Nephron progenitor cell (in vitro differentiated cells): ENCODE measurements at places on chromosomes 6 and 20.

DNA sequence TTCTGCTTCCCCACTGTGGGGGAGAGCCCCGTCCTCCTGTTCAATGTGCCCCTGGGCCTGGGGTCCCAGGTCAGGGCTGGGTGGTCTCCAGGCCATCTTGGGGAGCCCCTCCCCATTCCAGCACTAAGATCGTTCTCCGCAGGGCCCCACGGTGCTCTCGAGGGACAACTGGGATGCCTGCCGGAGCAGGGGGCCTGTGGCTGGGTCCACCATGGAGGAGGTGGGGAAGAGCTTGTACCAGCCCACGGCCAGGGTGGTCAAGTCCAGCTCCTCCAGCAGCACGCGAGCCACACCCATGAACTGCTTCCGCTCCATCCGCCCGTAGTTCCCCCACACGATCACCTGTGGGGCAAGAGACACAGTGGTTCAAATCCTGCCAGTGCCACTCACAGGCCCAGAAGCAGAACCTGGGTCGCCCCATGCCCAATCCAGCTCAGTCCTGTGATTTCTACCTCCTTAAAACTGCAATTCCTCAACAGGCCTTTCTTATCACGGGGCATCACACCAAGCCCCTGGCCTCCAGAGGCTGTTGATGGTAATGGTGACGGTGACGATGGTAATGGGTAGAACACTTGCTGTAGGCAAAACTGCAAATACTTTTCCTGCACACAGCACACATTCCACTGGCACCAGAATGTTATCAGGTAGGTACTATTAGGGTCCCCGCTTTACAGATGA lies 10.5 kb downstream of the KCNK15 start:
- peaks cover 17% of the 10 kb centered on the region for H3K4me1 ChIP-seq
- H3K27me3 ChIP-seq, result no peaks in the 10 kb centered on the region
- DNase-seq, result no peak

DNA sequence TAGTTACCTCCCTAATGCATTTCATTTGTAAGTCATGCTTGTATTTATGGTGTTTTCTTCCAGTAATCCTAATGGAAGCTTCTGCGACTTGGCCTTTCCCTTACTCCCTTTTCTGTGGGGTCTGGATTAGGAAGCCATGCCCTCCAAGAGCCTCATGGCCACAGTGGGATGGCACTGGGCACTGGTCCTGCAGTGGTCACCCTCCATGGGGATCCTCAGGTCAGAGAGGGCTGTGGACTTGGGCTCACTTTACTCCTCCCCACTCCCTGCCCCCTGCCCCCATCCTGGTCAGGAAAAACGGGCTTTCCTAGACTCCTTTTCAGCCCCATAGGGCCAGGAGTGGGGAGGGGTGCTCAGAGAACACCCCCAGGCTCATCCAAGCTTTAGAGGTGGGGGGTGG lies 49.9 kb downstream of the EBF4 start:
- no peak overlapping the region for H3K4me3 ChIP-seq
- no peak for DNase-seq
- H3K36me3 ChIP-seq, result no peaks in the 10 kb centered on the region
- H3K27ac ChIP-seq, result no peak overlapping the region

- no peaks in the 10 kb centered on the region for H3K36me3 ChIP-seq
- H3K27me3 ChIP-seq, result peaks cover 7% of the 10 kb centered on the region
- H3K4me3 ChIP-seq, result no peak overlapping the region
- DNase-seq, result no peak
These were observed 57.8 kb upstream of the MRPS10 start for GRCh38 chr6:42275376-42276033.

DNA sequence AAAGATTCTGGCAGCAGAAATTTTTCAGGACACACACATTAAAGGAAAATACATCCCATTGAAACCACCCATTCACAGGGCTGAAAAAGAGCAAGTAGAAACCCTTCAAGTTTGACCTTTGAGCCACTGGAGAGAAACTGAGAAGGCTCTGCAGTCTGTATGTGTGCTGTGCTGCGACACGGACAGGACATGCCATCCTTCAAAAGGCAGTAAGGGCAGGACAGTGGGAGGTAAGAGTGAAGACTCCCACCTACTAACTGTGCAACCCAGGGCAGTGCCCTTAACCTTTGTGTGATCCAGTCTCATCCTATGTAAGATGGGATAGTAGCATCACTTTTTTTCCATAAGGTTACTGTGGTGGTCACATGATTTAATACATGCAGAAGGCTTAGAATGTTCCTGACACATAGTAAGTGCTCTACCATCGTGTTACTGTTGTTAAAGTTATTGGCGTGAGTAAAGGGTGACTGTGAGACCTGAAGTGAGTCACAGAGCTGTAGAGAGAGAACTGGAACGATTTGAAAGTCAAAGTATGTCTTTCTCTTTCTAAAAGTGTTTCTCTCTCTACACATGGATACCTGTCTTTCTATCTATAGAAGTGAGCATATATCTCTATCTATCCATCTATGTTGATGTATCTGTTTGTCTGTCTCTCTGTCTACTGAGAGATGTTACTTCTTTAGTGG lies 153.7 kb upstream of the OLIG3 start:
- peak overlapping the region; percentile 39 for H3K27ac ChIP-seq
- H3K27me3 ChIP-seq, result peaks cover 9% of the 10 kb centered on the region
- no peak for DNase-seq
- no peak overlapping the region for H3K4me3 ChIP-seq
- no peaks in the 10 kb centered on the region for H3K36me3 ChIP-seq
- H3K4me1 ChIP-seq, result peaks cover 13% of the 10 kb centered on the region

GRCh38 chr6:18464176-18464575 lies 77.0 kb downstream of the RNF144B start:
- DNase-seq, result no peak
- no peak overlapping the region for H3K4me3 ChIP-seq
- peaks cover 3% of the 10 kb centered on the region for H3K27me3 ChIP-seq

- no peak overlapping the region for H3K4me3 ChIP-seq
- no peaks in the 10 kb centered on the region for H3K4me1 ChIP-seq
- H3K27ac ChIP-seq, result no peak overlapping the region
- no peak for DNase-seq
- H3K27me3 ChIP-seq, result peaks cover 4% of the 10 kb centered on the region
These were observed 74.7 kb downstream of the ESR1 start for GRCh38 chr6:151882206-151882605.

DNA sequence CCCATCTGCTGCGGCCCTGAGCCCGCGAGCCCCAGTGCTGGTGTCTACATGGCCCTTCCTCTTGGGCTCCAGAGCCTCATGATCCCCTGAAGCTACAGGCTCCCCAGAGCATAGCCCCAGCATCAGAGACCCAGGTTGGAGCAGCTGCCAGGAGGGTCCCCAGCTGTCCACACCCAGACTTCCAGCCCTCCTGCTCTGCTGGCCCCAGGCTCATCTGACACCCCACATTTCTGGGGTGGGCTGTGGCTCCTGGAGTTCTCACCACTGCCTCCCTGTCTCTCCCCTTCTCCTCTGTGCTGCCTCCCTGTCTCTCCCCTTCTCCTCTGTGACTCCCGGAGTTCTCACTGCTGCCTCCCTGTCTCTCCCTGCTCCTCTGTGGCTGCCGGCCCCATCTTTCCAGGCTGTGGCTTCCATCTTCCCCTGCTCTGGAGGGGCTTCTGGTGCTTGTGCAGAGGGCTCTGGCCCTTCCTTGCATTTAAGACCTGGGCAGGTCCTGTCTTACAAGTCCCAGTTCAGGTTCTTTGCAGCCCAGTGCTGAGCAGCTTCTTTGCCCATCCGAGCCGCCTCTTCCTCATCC lies 108.1 kb downstream of the ERMARD start:
- H3K27me3 ChIP-seq, result peaks cover 6% of the 10 kb centered on the region
- DNase-seq, result no peak
- H3K4me1 ChIP-seq, result peaks cover 17% of the 10 kb centered on the region
- no peaks in the 10 kb centered on the region for H3K36me3 ChIP-seq
- H3K4me3 ChIP-seq, result no peak overlapping the region
- H3K27ac ChIP-seq, result no peak overlapping the region

DNA sequence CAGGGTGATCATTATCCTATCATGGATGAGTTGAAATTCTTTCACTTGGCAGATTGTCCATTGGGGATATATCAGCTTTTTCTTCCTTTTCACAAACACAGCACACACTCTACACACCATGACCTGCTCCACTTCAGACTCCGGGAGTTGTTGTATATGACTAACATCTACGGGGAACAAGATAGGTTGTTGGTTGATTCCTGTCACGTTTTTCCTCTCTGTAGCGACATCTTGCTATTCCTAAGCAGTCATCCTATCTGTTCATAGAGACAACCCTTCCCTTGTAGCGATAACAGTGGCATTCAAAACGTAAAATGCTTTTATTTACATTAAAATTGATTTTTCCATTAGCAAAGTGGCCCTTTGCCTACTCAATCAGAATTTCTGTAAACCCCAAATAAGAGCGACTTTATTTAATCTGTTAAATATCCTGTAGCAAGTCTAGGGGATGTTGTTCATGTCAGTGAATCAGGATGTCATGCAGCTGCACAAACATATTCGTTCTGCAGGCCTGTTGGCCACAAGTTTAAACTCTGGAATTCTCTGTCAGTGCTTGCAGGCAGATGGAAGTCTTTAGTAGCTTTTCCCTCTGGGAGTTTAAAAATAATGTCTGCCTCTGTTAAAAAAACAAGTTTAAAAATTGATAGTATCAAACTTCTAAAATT lies 23.1 kb downstream of the PHACTR2 start:
- peaks cover 31% of the 10 kb centered on the region for H3K36me3 ChIP-seq
- H3K4me1 ChIP-seq, result peaks cover 5% of the 10 kb centered on the region
- H3K27ac ChIP-seq, result no peak overlapping the region
- DNase-seq, result no peak

- peaks cover 1% of the 10 kb centered on the region for H3K36me3 ChIP-seq
- H3K4me1 ChIP-seq, result no peaks in the 10 kb centered on the region
- H3K27ac ChIP-seq, result no peak overlapping the region
- H3K4me3 ChIP-seq, result no peak overlapping the region
These were observed 166.2 kb downstream of the EPM2A start for GRCh38 chr6:145569140-145569539.

GRCh38 chr6:156647140-156647784 lies 129.9 kb upstream of the ARID1B start:
- DNase-seq, result no peak
- H3K4me1 ChIP-seq, result peaks cover 20% of the 10 kb centered on the region
- H3K27ac ChIP-seq, result no peak overlapping the region
- no peaks in the 10 kb centered on the region for H3K36me3 ChIP-seq
- peaks cover 18% of the 10 kb centered on the region for H3K27me3 ChIP-seq

DNA sequence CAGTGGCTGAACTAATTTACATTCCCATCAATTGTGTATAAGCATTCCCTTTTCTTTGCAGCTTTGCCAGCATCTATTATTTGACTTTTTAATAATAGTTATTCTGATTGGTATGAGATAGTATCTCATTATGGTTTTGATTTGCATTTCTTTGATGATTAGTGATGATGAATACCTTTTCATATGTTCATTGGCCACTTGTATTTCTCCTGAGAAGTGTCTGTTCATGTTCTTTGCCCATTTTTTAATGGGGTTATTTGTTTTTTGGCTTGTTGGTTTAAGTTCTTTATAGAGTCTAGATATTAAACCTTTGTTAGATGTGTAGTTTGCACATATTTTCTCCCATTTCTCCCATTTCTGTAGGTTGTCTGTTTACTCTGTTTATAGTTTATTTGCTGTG lies 16.6 kb downstream of the CENPW start:
- DNase-seq, result no peak
- H3K27me3 ChIP-seq, result no peaks in the 10 kb centered on the region
- peaks cover 72% of the 10 kb centered on the region for H3K36me3 ChIP-seq
- no peak overlapping the region for H3K27ac ChIP-seq

GRCh38 chr6:109372130-109372529 lies 10.1 kb downstream of the CD164 start:
- no peak for DNase-seq
- H3K27ac ChIP-seq, result no peak overlapping the region
- no peaks in the 10 kb centered on the region for H3K27me3 ChIP-seq
- H3K4me1 ChIP-seq, result no peaks in the 10 kb centered on the region

GRCh38 chr20:48706710-48707365 lies 121.0 kb downstream of the PREX1 start:
- H3K36me3 ChIP-seq, result no peaks in the 10 kb centered on the region
- H3K4me1 ChIP-seq, result peaks cover 22% of the 10 kb centered on the region
- no peak for DNase-seq
- no peak overlapping the region for H3K4me3 ChIP-seq
- H3K27me3 ChIP-seq, result no peaks in the 10 kb centered on the region
- no peak overlapping the region for H3K27ac ChIP-seq

- no peak for DNase-seq
- peaks cover 3% of the 10 kb centered on the region for H3K36me3 ChIP-seq
- peaks cover 26% of the 10 kb centered on the region for H3K4me1 ChIP-seq
- peak overlapping the region; percentile 8 for H3K27ac ChIP-seq
These were observed 212.7 kb downstream of the PACRG start for GRCh38 chr6:162940426-162940825.

GRCh38 chr20:1085492-1086276 lies 32.7 kb upstream of the PSMF1 start:
- H3K36me3 ChIP-seq, result peaks cover 12% of the 10 kb centered on the region
- no peak for DNase-seq
- H3K4me1 ChIP-seq, result peaks cover 16% of the 10 kb centered on the region
- peaks cover 3% of the 10 kb centered on the region for H3K27me3 ChIP-seq

GRCh38 chr20:62924442-62925075 lies 1.7 kb downstream of the DIDO1 start:
- no peak for DNase-seq
- no peaks in the 10 kb centered on the region for H3K36me3 ChIP-seq
- no peak overlapping the region for H3K27ac ChIP-seq
- peak overlapping the region; percentile 94 for H3K4me3 ChIP-seq

GRCh38 chr20:53292347-53292746 lies 301.3 kb downstream of the ZNF217 start:
- H3K36me3 ChIP-seq, result peaks cover 15% of the 10 kb centered on the region
- no peak overlapping the region for H3K27ac ChIP-seq
- H3K4me1 ChIP-seq, result no peaks in the 10 kb centered on the region
- peaks cover 7% of the 10 kb centered on the region for H3K27me3 ChIP-seq
- no peak for DNase-seq

DNA sequence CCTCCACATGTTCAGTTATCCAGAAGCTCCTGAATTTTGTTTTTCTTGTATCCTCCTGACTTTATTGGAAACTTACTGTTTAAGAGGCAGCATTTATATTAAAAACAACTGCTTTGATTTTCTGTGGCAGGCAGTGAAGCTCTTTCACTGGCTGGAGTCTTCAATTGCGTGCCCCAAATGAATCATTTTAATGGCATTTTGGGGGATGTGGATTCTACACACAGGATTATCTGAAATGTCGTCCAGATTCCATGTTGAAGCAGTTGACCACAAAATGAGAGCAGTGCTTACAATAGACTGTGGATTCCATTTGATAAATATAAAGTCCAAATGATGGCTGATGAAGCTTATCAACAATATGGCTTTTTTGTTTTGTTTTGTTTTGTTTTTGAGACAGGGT lies 41.0 kb upstream of the HIVEP1 start:
- peaks cover 5% of the 10 kb centered on the region for H3K4me1 ChIP-seq
- no peak overlapping the region for H3K4me3 ChIP-seq
- no peaks in the 10 kb centered on the region for H3K36me3 ChIP-seq

GRCh38 chr6:113185299-113185698 lies 671.8 kb upstream of the MARCKS start:
- H3K27ac ChIP-seq, result no peak overlapping the region
- peaks cover 7% of the 10 kb centered on the region for H3K4me1 ChIP-seq
- no peaks in the 10 kb centered on the region for H3K27me3 ChIP-seq
- H3K36me3 ChIP-seq, result no peaks in the 10 kb centered on the region
- no peak for DNase-seq
